ENCODE measurements at places on chromosomes 3 and 15.

- ATAC-seq, result no peak
Measured at GRCh38 chr15:67148196-67148701, 82.8 kb downstream of the SMAD3 start.

DNA sequence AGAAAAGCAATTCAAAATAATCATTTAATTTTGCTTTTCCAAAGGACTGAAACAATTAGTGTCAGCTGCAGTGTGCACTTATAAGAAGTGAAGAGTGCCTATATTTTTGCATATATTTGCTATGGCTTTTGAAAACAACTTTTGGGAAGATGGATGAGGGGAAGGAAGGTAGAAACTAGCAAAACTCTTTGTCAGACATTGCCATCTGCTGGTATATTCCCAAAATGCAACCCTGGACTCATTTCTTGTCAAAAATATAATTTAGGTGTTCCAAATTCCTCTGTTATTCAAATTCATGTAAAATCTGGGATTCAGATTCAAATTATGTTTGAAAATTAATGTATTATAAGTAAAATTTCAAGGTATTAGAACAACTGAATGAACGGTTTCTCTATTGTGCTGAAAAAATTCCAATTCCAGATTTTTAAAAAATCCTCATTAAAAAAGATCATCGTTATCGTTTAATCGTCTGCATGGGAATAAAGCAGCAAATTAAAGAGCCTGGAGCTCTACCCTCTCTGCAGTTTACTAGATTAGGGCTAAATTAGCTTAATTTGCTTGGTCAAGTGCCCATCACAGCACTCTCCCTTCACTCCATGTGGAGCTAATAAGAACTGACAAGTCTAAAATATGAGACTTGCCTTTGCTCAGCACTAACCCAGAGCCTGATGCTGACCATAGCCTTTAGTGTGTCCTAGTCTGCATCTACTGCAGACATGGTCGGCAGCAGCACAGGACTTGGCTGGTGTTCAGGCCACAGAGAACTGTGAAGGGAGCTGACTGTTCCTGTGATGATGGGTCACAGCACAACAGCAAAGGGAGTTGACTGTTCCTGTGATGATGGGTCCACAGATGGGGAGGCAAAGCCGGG, 67.9 kb upstream of the MITF start:
- no peak for ATAC-seq

- ATAC-seq, result peak; percentile 61
Measured at GRCh38 chr3:171309906-171310359, 150.3 kb downstream of the TNIK start.

- no peak for ATAC-seq
Measured at GRCh38 chr3:52379610-52380009, 63.5 kb downstream of the DNAH1 start.

GRCh38 chr3:147417551-147418295, 8.6 kb downstream of the ZIC1 start:
- no peak for ATAC-seq
